ENCODE measurements at places on chromosomes 1 and 21. TPM values are rescaled to one million over a fixed set of nuclear protein-coding genes. Genes with fewer than 3 reads are reported as not detected.

Gene CYP4Z1
- not detected for total RNA-seq

GRCh38 chr1:6154525-6155319 lies 25.4 kb downstream of the CHD5 start:
- H3K27ac ChIP-seq = no peak overlapping the region
- H3K4me1 ChIP-seq = peaks cover 14% of the 10 kb centered on the region
- H3K36me3 ChIP-seq = no peaks in the 10 kb centered on the region
- H3K4me3 ChIP-seq = no peak overlapping the region

DNA sequence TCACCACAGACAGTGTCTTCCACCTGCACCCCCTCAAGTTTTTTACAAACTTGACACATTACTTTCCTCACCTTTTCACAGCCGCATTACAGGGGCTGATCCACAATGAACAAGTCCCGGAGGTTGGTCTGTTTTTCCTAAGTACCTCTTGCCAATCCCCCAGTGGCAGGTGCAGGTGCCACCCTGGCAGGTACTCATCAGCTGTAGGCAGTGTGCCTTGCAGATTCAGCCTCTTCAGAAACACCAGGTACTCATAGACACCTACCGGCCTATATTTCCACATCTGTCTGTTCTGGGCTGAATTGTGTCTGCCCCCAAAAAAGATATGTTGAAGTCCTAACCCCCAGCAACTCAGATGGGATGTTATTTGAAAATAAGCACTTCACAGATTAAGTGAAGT lies 81.4 kb upstream of the CNIH3 start:
- H3K27me3 ChIP-seq = peaks cover 28% of the 10 kb centered on the region
- no peak overlapping the region for H3K4me3 ChIP-seq
- no peak overlapping the region for H3K27ac ChIP-seq
- H3K36me3 ChIP-seq = peaks cover 2% of the 10 kb centered on the region
- DNase-seq = no peak

Gene SIK1
- 5.5 TPM for total RNA-seq

- no peak for DNase-seq
- no peak overlapping the region for H3K27ac ChIP-seq
- H3K36me3 ChIP-seq = peaks cover 28% of the 10 kb centered on the region
- H3K4me1 ChIP-seq = peaks cover 6% of the 10 kb centered on the region
- H3K4me3 ChIP-seq = no peak overlapping the region
Observed at GRCh38 chr1:27405074-27405473, 12.7 kb downstream of the GPR3 start.

Gene TTLL10
- total RNA-seq = 0.15 TPM

DNA sequence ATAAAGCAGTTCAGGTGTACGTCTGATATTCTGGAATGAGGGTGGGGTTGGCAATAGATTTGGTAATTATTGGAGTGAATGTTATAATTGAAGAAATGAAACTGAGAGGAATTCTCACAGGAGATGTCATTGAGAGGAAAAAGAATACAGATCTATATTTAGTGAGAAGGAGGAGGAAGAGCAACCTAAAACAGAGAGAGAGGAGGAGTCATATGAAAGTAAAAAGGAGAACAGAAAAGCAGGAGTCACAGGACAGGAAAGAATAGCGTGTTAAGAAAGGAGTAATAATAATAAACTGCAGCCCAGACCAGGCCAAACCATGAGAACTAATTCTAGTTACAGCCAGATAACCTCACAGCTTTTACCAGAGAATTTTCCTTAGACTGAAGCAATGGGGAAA lies 62.7 kb upstream of the MROH9 start:
- no peaks in the 10 kb centered on the region for H3K4me1 ChIP-seq
- no peak for DNase-seq
- no peak overlapping the region for H3K4me3 ChIP-seq

DNA sequence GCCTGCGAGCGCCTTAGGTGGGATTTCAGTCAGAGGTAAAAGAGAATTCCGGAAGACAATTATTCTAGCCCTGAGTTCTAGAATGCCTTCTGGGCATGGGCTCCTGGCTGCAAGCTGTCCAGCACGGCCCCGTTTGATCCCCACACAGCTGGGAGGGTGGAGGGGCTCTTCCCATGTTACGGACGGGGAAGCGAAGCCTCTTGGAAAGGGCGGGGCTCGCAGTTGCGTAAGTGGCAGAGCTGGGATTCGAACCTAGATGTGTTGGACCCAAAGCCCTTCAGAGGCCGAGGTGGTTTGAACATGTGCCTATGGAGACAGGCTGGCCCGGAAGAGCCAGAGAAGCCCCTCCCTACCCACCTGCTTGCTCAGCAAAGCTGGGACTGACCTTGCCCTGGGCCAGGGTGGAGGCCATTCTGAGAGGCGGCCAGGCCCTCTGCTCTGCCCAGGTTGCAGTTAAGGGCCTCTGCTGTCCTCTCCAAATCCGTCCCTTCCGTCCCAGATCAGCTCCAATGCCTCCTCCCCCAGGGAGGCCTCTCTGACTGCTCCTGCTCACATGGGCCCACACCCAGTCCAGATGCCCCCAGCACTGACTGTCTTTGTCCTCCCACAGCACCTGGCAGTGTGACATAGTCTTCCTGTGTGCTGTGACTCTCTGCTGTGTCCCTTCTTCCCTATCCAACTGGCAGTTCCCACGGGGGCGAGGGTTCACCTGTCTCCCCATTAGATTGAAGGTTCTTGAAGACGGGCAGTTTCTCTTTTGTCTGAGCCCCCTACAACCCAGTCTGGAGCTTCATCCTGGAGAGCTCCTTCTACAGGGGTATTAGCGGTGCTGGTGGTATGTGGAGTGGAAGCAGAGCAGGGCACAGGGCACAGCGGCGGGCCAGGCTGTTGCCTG lies 1.2 kb upstream of the HSPB7 start:
- peaks cover 7% of the 10 kb centered on the region for H3K27me3 ChIP-seq
- no peak for DNase-seq
- H3K27ac ChIP-seq = no peak overlapping the region
- no peak overlapping the region for H3K4me3 ChIP-seq
- H3K36me3 ChIP-seq = no peaks in the 10 kb centered on the region

- DNase-seq = no peak
- no peaks in the 10 kb centered on the region for H3K36me3 ChIP-seq
- H3K27ac ChIP-seq = no peak within 1 kb of the TSS
- peaks cover 10% of the 10 kb centered on the region for H3K4me1 ChIP-seq
Observed at GRCh38 chr1:178093951-178094738, at the start of gene RASAL2. TSS of gene RASAL2 (plus strand) at chr1:178094104. CDS start at chr1:178094493, 389 bp downstream.

DNA sequence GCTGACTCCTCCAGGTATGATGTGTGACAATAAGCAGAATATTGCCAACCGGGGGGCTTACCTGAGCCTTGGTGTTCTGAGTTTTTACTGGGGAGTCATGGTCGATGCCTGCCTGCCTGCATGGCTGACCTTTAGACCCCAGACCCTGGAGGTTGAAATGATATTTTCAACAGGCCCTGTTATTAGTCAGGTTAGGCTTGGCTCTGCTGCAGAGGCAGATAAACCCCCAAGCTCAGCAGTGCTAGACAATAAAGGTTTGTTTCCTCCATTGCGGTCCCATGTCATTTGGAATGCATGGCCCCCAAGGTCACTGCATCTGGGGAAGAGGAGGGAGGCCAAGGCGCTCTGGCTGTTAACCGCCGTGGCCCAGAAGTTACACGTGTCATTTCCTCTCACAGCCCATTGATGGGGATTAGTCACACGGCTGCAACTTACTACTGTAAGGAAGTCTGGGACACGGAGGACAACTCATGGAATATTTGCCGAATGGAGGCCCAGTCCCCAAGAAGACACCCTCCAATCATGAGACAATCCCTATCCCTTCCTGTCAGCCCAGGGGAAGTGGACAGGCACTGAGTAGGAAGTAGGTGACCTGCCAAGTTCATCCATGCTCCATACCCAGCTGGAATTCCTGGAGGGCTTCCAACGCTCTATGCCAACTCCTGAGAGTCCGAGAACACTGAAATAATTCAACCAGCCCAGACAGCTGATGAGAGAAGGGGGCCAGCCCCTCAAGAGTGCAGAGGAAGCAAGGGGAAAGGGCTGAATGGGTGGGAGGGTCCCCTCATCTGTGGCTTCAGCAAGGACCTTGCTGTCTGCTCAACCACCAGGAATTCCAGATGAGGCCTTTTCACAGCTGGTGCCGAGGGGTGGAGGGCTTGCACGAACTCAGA lies 97.3 kb downstream of the TAS1R2 start:
- H3K4me1 ChIP-seq = no peaks in the 10 kb centered on the region
- no peaks in the 10 kb centered on the region for H3K36me3 ChIP-seq
- H3K27ac ChIP-seq = no peak overlapping the region
- H3K27me3 ChIP-seq = peaks cover 14% of the 10 kb centered on the region

Gene IL10
- 5.0 TPM for total RNA-seq

- H3K4me3 ChIP-seq = no peak overlapping the region
- peaks cover 7% of the 10 kb centered on the region for H3K27me3 ChIP-seq
- H3K36me3 ChIP-seq = no peaks in the 10 kb centered on the region
- no peaks in the 10 kb centered on the region for H3K4me1 ChIP-seq
- H3K27ac ChIP-seq = no peak overlapping the region
- no peak for DNase-seq
Observed at GRCh38 chr1:67532452-67533216, 102.4 kb upstream of the SERBP1 start.

Gene ZBTB8B
- not detected for total RNA-seq

Gene ELAVL4
- total RNA-seq = not detected

DNA sequence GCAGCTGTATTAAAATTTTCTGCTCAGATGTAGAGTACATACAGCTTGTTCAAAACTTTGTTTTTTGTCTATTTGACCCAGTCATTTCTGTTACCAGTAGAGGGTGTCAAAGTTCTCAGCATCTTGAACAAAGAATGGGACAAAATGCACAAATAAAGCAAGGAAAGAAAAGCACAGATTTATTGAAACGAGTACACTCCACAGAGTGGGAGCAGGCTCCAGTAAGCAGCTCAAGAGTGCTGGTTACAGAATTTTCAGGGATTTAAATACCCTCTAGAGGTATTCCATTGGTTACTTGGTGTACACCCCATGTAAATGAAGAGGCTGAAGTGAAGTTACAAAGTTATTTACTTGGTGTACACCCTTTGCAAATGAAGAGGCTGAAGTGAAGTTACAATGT lies 8.9 kb upstream of the PRMT6 start:
- H3K27me3 ChIP-seq = peaks cover 2% of the 10 kb centered on the region
- H3K4me3 ChIP-seq = no peak overlapping the region
- H3K27ac ChIP-seq = no peak overlapping the region
- no peaks in the 10 kb centered on the region for H3K4me1 ChIP-seq
- no peak for DNase-seq

DNA sequence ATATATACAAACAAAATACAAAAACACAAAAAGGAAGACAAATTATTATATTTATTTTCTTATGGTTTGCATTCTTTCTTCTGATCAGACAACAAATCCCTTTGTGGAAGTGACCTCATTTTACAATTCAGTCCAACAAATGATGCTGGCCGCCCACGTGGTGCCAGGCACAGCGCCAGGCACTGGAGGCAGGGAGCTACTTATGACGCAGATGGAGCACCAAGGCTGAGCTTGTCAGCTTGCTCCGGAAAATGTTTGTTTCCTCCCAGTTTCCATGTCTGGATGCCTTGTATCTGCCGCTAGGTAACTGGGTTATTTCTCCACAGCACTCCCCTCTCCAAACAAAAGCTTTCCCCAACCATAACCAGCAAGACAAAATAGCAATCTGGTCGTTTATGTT lies 30.7 kb upstream of the CD34 start:
- DNase-seq = no peak
- no peak overlapping the region for H3K4me3 ChIP-seq
- H3K27ac ChIP-seq = no peak overlapping the region
- H3K27me3 ChIP-seq = peaks cover 50% of the 10 kb centered on the region
- no peaks in the 10 kb centered on the region for H3K4me1 ChIP-seq

DNA sequence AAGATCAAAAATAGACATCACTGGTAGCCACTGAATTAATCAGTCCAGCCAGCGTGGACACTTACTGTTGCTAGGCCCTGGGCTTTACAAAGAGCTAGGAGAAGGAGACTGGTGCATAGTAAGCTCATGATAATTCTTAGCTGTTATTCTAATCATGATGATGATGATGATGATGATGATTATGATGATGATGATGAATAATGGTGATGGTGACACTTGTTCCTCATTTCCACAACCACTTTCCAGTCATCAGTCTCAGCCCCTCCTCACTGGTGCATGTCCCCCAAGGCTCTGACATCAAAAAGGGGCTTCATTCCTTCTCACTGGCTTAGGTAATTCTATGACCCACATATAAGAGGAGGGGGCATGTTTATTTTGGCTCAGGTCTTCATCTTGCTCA lies 701.0 kb downstream of the PTPRU start:
- DNase-seq = no peak
- no peak overlapping the region for H3K27ac ChIP-seq
- H3K27me3 ChIP-seq = no peaks in the 10 kb centered on the region
- H3K4me1 ChIP-seq = no peaks in the 10 kb centered on the region

GRCh38 chr1:32393136-32393535 lies 1.1 kb downstream of the BSDC1 start:
- peaks cover 8% of the 10 kb centered on the region for H3K36me3 ChIP-seq
- H3K4me1 ChIP-seq = peaks cover 16% of the 10 kb centered on the region
- DNase-seq = no peak
- H3K4me3 ChIP-seq = peak overlapping the region; percentile 97
- peak overlapping the region; percentile 99 for H3K27ac ChIP-seq

- H3K4me3 ChIP-seq = no peak overlapping the region
- H3K27ac ChIP-seq = no peak overlapping the region
- no peaks in the 10 kb centered on the region for H3K27me3 ChIP-seq
- no peak for DNase-seq
Observed at GRCh38 chr1:212109728-212110127, 74.2 kb downstream of the DTL start.

GRCh38 chr1:24159366-24159765 lies 16.4 kb upstream of the IL22RA1 start:
- H3K27me3 ChIP-seq = no peaks in the 10 kb centered on the region
- no peak overlapping the region for H3K4me3 ChIP-seq
- H3K27ac ChIP-seq = no peak overlapping the region
- no peaks in the 10 kb centered on the region for H3K4me1 ChIP-seq
- H3K36me3 ChIP-seq = no peaks in the 10 kb centered on the region
- DNase-seq = no peak

DNA sequence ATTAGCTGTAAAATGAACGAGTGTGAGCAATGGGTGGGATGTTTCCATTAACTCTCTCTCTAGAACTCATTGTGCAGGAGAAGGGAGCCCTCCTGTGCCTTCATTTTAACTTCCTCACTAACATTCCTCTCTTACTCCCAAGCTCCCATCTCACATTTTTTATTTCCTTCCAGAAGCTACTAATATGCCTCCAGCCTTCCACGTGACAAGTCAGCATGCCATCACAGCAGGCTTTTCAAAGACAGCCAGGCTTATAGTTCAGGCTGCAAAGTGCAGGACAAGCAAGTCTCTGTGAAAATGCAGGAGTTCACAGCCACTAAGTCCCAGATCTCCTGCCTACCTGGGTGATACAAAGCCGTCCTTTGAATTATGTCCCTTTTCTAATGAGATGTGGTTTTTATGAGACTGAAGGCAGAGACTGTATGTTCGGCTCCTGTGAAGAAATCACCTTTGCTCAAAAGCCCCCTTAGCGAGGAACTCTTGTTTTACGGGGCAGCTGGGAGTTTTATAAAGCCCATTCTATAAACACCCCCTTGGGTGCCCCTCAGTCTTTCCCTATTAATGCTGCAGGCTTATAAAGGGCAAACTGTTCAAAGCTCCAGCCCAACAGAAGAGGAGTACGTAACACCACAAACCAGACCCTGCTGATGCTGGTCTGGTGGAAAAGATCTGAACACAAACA lies 14.8 kb upstream of the ANGPTL7 start:
- DNase-seq = no peak
- no peaks in the 10 kb centered on the region for H3K27me3 ChIP-seq
- H3K27ac ChIP-seq = no peak overlapping the region
- no peaks in the 10 kb centered on the region for H3K4me1 ChIP-seq

Gene NUAK2
- total RNA-seq = 1.3 TPM

Gene PLEKHG5
- total RNA-seq = 1.8 TPM

- H3K27me3 ChIP-seq = peaks cover 7% of the 10 kb centered on the region
- H3K4me3 ChIP-seq = no peak overlapping the region
- no peak overlapping the region for H3K27ac ChIP-seq
Observed at GRCh38 chr21:37582590-37582989, 216.0 kb downstream of the DYRK1A start.

Data from activated T-helper 1 cell treated with anti-CD3 and anti-CD28 coated beads, Interleukin-12 subunit alpha, Interleukin-12 subunit beta, Interleukin-2, Interleukin-4 antibody, amounts not matched to agents 30 ng/mL and 10 ng/mL and 1 ng/mL, durations not matched to agents 14 hours and 24 hours and 36 hours (primary cell).